Hematopoietic multipotent progenitor cell treated with erythropoietin and hydrocortisone succinate and interleukin-3 and kit ligand, for 4 days (in vitro differentiated cells): ENCODE measurements at places on chromosomes 1 and 21.

GRCh38 chr1:168116327-168116799, 20.4 kb downstream of the GPR161 start:
- peak; percentile 37 for DNase-seq

GRCh38 chr1:33348676-33349080, 27.8 kb upstream of the A3GALT2 start:
- peak; percentile 25 for DNase-seq

DNA sequence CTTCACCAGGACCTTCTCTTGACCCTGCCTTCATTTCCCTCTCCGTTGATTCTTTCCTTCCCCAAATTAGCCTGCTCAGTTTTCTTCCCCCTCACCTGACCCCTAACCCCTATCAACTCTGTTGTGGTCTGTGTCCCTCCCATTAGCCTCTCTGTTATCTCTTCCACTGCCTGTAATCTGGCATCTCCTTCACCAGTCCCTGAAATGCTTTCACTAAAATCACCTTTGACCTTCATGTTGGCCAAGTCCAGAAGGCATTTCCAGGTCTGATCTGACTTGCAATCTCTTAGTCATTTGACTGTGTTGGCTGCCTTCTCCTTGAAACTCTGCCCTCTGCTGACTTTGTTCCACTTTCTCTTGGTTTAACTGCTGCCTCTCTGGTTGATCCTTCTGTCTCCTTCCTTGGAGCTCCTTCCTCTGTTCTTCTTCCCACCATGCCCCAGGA, 28.2 kb downstream of the ATP8B2 start:
- peak; percentile 76 for DNase-seq

DNA sequence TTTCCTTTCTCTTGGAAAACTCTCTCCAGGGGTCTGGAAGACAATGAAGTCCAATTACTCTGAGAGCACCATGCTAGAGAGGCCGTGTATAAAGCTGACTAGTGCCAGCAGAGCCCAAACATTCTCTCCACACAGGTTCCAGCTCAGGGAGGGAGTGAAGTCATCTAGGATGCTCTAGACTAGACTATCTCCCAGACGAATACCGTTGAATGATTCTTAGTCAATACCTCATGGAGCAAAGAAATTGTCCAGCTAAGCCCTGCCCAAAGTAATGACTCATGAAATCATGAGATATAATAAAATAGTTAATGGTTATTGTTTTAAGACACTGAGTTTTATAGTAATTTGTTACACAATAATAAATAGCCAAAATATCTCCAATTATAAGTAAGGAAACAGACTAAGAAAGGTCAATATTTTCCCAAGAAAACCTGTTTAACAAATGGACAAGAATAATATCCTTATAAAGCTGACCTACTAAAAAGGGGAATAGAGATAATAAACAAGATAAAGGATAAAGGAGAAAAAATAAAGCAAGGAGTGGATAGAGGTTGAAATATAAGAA, 163.9 kb upstream of the LRRC7 start:
- DNase-seq: no peak

DNA sequence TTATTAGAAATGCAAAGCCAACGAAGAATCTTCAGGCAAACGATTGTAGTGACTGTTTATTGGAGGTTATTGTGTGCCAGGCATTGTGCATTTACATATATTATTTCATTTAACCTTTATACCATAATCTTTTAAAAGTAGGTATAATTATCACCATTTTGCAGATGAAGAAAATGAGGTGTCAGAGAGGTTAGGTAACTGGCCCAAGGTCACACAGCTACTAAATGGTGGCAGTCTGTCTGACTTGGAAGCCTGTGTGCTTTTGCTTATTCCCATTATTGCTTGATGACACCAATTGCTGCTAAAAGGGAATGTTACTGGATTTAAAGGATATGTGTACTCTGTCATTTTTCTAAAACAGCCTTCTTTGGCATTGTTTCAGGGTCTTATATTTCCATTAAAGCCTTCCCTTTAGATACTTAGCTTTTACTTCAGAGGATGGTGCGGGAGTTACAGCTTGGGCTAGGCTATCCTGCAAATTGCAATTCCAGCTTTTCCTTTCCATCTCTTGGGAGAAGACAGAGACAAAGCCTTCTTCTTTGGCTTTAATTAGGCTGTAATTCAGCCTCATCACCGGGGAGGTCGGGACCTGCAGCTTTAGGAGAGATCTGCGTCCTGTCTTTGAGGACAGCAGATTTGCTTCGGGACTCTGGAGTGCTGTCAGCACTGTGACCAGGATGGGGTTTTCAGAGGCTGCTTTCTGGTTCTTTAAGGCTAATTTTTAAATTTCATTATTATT, 37.4 kb upstream of the ERRFI1 start:
- no peak for DNase-seq

DNA sequence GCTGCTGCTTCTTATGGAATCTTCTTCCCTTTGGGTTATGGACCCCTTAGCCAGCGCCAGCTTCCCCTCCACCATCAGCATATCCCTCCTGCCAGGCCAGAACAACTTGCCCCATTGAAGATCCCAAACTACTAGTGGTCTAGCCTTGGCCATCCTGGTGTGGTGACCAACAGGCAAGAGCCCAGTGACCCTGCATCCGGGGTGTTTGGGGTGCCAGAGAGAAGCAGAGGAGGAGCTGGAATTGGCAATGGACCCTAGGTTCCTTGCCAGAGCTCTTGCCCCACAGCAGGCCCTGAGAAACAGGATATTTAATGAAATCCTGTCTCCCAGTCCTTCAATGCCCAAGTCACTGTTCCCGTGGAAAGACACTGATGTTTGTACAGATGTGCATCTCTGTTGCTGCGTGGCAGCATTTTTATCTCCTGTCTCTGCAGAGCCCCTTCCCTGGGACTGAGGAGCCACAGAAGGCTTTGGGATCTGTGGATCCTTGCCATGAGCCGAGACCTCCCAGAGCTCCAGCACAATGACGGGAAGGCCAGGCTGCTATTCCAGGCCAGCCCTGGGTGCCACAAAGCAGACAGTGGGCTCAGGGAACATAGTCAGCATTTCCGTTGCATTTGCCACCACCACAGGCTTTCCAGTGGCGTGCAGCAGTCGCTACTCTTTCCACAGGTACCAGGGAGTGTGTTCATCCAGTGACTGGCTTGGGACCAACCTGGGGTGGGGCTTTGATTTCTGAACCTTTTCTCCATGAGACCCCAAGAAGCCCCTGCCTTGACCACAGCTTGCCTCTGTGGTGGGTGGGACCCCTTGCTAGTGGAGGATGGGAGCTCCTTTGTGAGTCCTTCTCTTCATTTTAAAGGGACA, 21.6 kb downstream of the NAV1 start:
- DNase-seq: no peak

DNA sequence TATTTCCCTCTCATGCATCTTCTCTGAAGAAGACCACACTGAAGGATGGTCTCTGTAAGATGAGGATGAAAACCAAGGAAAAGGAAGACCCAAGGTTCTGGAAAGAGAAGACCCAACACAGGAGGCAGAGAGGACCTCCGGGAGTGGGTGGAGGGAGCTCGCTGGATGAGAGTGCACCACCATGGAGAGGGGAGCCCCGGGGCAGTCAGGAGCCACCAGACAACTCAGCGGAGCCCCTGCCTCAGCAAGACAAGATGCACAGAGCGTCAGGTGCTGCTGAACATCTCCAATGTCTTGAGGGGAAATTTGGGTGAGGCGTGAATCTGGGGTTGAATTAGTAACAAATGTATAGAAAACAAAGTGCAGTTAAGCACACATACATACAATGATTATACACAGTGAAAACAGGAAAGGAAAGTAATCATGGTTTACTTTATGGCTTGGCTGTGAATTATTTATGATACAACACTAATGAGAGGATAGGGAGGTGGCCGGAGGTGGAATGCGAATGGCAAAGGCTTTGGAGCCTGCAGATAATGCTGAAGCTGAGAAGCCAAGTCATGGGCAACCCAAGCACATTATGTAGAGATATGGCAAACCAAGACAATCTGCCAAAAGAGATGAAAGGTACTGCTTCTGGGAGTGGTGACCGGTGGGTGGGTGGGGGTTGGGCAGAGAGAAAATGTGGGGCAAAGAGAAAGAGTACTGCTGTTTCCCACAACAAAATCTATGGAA, 80.4 kb upstream of the EDN2 start:
- peak; percentile 58 for DNase-seq

GRCh38 chr1:115609021-115609420, 32.7 kb upstream of the VANGL1 start:
- no peak for DNase-seq

GRCh38 chr1:21707891-21708290, 38.7 kb upstream of the RAP1GAP start:
- DNase-seq: no peak

DNA sequence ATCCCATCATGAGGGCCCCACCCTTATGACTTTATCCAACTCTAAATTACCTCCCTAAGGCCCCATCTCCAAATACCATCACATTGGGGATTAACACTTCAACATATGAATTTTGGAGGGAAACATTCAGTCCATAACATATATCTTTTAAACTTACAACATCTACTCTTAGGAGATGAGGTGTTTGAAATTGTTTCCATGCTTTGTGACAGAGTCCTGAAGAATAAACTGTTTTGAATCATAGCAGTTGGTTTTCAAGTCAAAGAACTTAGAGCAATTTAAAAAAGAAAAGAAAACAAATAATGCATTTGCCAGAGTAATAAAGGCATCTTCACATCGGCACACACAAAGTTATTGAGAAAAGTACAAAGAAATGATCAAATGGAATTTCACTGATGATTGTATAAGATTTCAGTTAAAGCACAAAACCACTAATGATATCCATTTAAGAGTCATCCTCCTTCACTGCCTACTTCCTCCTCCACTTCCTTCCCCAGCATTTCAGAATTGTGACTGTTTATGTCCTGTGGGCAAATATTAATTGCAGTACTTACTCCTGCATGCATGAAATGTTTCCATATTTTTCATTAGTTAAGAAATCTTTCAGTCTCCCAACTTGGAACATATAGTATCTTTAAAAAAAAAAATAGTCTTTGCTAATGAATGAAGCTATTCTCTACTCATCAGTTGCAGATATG, 202.0 kb downstream of the LRRC40 start:
- DNase-seq: peak; percentile 30

DNA sequence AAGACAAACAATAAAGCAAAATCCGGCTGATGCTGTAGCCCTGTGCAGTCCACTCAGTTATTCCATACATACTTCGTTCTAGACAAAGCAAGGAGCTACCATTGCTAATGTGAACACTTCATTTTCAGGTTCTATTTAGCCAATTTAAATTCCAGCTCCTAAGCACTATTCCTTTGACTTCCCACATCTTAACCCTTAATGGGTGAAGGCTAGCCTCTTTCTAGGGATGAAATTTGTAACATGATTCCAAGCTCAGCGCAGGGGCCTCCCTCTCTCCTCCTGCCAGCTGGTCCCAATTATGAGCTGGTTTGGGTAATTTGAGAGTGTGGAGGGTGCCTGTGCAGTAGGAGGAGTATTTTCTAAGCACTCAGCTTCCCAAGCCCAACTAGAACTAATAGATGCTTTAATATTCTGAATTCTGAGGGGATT, 53.9 kb upstream of the PTGFRN start:
- DNase-seq: no peak

GRCh38 chr1:24387636-24388175, 25.9 kb downstream of the STPG1 start:
- no peak for DNase-seq

DNA sequence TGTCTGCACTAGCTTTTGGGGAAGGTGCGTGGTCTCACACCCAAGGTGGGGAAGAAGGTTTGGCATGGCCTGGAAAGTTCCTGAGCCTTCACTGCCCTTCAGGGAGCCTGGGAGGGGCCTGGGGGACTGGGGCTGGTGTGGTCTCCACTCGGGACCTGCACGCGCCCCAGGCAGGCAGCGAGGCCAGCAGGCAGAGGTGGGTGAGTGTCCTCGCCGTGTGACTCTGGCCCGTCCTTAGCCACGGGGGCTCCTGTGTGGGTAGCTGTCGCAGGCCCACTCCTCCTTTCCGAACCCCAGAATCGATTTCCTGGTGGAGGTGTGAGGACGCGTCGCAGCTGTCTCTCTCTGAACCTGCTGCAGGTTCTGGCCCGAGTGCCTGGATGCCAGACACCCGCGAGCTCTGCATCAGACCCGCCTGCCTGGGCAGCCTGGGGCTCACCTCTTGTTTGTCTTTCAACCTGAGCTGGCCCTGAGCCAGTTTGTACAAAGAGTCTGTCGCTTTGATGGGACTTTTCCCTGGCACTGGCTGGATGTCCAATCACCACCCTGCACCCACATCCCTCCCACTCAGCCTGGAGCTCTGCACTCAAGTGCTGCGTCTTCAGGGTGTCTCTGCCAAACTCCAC, 36.0 kb upstream of the SLC19A1 start:
- no peak for DNase-seq

- DNase-seq: peak; percentile 68
Measured at GRCh38 chr1:70528590-70529333, 117.7 kb downstream of the CTH start.

GRCh38 chr1:21783679-21784603, 992 bp upstream of the USP48 start:
- peak; percentile 99 for DNase-seq

GRCh38 chr1:16083486-16083885, 10.0 kb upstream of the FAM131C start:
- DNase-seq: no peak

DNA sequence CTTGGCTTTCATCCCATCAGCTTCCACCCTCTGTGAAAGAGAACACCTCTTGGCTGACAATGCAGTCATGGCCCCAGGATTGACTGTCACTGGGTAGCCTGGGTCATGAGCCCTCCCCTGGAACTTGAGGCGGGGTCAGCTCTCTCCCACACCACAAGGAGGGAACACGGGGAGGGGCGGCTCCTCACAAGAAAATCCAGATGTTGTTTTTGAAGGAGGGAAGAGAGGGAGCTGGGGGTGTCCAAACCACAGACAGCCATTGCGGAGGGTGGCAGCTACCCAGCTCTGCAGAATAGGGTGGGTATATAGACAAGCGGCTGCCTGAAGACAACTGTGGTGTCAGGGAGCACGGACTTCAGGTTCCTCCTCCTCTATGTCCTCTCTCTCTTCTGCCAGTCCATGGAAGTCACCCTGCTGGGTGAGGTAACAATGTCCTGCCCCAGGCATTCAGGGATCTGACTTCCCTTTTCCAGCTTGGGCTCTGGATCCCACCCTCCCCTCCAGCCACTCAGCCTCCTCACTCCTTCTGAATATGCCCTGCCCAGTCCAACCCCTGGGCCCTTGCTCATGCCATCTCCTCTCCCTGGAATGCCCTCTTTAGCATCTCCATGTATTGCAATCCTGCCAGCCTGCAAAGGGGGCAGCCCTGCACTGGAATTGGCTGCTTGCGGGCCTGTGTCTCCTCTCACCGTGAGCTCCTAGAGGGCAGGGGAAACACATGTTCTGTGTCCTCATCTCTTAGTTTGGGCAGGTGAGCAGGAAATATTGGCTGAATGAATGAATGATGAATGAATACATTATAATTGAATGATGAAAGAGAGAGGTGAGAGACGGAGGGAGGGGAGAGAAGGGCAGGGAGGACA, 60.9 kb upstream of the RUNX3 start:
- no peak for DNase-seq

DNA sequence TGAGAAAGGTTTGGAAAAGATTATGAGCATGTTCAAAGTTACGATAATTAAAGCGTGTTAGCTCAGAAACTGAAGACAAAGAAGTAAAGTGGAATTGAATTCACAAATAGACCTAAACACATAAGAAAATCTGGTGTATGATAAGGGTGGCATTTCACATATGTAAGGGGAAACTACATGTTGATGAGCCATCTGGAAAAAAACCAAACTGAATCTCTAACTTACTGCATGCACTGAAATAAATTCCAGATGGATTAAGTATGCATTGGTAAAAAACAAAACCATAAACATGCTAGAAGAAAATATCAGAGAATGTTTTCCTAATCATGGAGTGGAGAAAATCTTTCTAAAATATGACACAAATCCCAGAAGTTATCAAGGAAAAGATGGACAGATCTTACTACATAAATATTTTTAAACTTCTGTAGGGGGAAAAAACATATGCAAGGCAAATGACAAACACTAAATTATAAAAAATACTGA, 34.0 kb upstream of the CTPS1 start:
- no peak for DNase-seq

- no peak for DNase-seq
Measured at GRCh38 chr1:200908191-200908868, 13.6 kb downstream of the INAVA start.
